ENCODE measurements at places on chromosomes 12 and 14.
A peak's percentile ranks its signal among the peaks of the same experiment; 100 is the strongest.

DNA sequence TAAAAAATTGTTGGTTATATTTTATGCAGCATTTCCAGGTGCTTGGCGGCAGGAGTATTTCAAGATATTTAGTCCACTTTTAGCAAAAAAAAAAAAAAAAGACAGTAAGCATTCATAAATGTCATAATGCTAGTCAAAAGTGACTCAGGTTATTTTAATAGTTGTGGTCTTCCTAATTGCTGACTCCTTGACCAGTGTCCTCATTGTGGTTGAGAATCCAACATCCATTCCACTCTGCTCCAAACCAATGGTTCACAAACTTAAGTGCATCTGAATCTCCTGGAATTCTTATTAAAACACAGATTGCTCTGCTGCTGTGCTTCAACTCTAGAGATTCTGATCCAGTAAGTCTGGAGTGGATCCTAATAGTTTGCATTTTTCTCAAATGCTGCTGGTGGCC, 71.4 kb downstream of the AKAP6 start:
- no peak for DNase-seq

GRCh38 chr12:53971686-53972085, 1.2 kb upstream of the HOXC11 start:
- no peak for DNase-seq

GRCh38 chr14:72952171-72952570, 25.9 kb downstream of the DCAF4 start:
- DNase-seq = no peak

DNA sequence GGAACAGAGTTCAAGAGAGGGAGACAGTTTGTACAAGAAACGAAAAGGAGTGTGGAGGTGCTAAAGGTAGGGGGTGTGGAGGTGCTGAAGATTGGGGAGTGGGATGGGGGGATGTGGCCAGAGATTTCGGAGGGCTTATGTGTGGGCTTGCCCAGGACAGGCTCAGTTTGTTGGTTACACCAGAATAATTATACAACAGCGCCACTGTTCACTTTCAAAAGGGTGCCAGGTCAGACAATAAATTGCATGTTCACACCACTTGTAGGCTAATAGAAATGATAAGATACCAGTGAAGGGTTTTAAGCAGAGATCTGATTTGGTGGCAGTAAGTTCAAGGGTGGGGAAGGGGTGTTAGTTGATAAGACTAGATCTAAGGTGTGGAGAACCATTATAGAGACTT, 75.3 kb downstream of the PRKCH start:
- DNase-seq = no peak

DNA sequence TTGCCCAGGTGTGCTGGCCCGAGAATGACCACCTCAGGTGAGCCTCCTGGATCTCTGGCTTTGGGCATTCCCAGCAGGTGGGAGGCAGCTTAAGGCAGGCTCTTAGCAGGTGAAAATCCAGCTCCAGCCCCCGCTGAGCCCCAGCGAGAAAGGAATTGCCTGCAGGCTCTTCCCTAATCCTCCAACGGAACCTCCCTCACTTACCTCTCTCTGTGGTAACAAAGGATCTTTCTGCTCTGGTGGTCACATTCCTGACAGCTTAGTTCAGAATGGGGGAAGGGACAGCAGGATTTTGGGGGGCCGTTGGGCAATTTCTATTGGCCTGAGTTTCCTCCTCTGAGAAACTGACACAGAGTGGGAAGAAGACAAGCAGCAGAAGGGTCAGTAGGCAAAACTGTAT, 116.0 kb upstream of the LHX5 start:
- DNase-seq = no peak

DNA sequence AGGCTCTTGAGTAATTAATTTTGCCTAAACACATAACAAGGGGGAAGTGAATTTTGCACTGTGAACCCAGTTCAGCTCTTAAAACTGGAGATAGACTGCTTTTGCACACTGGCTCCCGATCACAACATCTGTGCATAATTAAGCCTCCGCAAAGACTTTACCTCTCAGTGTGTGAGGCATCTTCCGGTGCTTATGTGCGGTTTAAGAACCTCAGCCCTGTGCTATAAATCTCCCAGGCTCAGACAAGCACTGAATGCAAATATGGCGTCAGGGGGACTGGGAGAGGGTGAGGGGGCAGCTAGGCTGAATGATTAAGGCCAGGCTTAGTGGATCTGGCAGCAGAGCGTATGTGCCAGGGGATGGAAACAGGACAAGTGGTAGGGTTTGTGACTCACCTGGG, 103.3 kb downstream of the ADCK1 start:
- DNase-seq = no peak

- DNase-seq = peak; percentile 60
Observed at GRCh38 chr12:123043536-123044001, 63.1 kb downstream of the ARL6IP4 start.

DNA sequence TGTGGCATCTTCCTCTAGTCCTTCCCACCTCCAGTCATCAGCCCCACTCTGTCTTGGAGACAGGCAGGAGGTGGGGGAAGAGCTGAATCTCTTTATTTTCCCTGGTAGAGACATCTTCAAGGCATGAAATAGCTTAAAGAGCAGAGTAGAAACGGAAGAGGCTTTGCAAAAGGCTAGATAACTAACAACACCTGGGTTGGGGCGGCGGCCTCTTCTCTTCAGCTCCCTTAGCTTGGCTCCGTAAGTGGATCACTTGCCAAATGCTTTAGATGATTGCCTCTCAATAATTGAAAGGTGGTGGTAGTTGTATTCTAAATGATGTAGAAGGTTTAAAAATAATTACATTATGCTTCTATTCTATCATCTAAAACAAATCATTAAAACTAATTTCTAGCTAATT, 36.1 kb downstream of the SSPN start:
- no peak for DNase-seq

GRCh38 chr12:50419112-50419909, 18.6 kb downstream of the LARP4 start:
- DNase-seq = no peak
